HT1080 (cell line): ENCODE measurements at places on chromosomes 7 and 10. TPM values are rescaled to one million over a fixed set of nuclear protein-coding genes. Genes with fewer than 3 reads are reported as not detected.

The SLC29A4 gene
- total RNA-seq: 1.1 and 1.6 TPM in 2 replicates

The CCL26 gene
- total RNA-seq: not detected in 2 replicates

- DNase-seq: no peak
These were observed 5.3 kb downstream of the GET4 start for GRCh38 chr7:881441-882234.

The CRHR2 gene
- not detected in 2 replicates for total RNA-seq

GRCh38 chr10:24223341-24223740, 14.4 kb downstream of the KIAA1217 start:
- no peak for DNase-seq
